ENCODE measurements at places on chromosomes 5 and 9.

- DNase-seq: no peak
Observed at GRCh38 chr5:39360471-39361111, 3.7 kb downstream of the C9 start.

- no peak for DNase-seq
Observed at GRCh38 chr5:61100437-61100836, 61.8 kb downstream of the SMIM15 start.

DNA sequence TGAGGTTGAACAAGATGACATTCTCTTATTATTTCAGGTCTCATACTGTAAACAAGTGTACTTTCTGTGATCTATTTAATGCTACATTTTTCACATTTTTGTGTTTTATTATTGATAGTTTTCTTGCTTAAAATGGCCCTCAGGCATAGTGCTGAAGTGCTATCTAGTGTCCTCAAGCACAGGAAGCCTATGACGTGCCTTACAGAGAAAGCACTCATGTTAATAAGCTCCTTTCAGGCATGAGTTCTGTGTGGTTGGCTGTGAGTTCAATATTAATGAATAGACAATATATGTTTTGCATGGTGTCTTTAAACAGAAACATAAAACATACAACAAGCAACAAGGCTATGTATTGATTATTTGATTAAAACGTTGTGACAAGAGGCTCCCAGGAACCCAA is 450.1 kb downstream of the PLK2 start:
- no peak for DNase-seq

DNA sequence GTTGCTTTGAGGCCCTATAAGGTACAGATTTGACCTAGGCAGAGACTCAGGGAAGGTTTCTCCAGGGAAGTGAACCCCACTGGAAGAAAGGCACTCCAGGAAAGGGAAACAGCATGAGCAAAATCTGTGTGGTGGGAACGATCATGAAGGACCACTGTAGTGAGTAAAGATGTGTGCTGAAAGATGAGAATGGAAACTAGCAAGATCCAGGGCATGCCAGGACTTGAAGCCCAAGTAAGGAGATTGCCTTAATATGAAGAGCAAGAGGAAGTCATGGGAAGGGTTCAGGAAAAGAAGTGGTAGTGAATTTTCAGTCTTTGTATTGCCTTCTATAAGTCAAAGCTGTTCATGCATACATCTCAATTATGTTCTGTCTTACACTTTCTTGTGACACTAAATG is 55.2 kb upstream of the SLIT3 start:
- no peak for DNase-seq

- no peak for DNase-seq
Observed at GRCh38 chr9:87540444-87541105, 42.9 kb downstream of the DAPK1 start.

GRCh38 chr5:151688436-151688835 is 1.7 kb upstream of the SPARC start:
- no peak for DNase-seq

- DNase-seq: no peak
Observed at GRCh38 chr5:34535433-34535832, 120.7 kb upstream of the RAI14 start.

GRCh38 chr5:157470631-157471030 is 10.6 kb downstream of the NIPAL4 start:
- no peak for DNase-seq

GRCh38 chr9:117987945-117988344 is 283.7 kb downstream of the TLR4 start:
- no peak for DNase-seq

DNA sequence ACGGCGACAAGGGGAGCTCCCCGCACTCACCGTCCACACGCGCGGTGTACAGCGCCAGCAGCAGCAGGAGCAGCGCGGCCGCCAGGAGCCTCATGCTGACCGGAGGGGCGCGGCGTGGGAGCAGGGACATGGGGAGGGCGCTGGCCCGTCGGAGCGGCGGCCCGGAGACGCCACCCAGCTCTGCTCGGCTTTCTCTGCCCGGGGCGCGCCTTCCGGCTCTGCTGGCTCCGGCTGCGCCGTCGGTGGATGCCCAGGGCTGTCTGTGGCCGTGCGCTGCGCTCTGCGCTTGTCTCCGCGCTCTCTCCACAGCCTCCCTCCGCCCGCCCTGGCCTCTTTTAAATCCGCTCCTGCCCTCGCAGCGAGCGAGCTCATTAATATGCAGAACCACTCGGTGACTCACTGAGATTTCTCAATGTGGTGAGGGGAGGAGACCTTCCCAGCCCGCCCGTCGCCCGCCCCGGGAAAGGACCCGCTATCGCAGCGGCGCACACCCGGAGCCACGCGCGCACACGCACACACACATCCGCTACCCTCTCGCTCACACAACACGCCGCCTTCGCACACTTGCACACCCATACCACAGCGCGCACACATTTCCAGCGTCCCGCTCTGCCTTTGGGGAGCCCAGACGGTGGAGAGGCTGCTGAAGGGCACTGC is at the start of gene CXCL14:
Gene CXCL14, minus strand, starts transcription at position 307 of the 657 bp plus-strand sequence. Its CDS starts 213 bp downstream, at position 94.
- DNase-seq: peak; percentile 13

DNA sequence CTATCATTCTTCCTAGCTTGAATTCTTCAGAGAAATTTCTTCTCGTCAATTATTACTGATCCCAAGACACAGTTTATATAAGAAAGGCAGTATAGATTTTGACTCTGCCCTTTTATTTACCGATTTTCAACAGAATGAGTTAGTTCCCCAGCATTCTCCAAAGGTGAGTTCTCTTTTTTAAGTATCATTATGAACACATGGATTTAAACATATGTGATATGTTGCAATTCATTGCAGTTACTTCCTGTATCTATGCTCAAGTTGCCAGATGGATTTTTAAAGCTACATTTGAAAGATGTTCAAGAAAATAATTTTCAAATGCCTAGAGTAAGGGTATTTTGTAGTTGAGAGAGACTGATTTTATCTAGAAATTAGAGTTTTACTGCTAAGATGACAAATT is 8.4 kb downstream of the WDR41 start:
- DNase-seq: no peak

DNA sequence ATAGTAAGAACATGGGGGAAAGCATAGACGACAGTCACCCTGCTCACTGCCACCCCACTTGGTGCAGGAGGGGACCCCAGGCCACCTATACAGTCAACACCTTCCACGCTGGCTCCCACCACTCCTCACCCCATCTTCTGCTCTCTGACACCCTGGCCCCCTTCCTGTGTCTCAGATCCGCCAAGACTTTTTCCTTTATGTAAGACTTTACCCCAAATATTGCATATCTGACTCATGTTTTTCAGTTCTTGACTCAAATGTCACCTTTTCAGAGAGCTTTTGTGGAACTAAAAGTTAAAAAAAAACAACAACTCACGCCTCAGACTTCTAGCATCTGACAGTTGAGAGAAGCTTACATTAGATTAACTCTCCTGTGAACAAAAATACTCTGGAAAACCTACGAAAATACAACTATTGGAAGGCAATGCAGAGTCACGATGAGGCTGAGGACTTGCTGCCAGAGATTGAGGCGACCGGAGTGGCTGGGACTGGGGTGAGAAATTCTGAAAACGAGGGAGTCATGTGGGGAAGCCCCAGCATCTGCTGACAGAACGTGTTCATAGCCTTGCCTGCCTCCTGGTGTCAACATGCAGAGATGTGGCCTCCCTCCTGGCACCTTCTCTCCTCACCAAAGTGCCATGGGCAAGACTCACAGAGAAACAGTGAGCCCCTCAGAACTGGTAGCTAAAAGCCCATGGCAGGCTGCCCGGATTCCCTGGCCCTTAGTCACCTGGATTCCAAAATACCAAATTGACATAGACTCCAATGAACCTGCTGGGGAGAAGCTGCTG is 22.4 kb upstream of the FCN2 start:
- peak; percentile 70 for DNase-seq

- DNase-seq: no peak
Observed at GRCh38 chr5:176548967-176549444, at the start of gene CDHR2. TSS of gene CDHR2 (plus strand) at chr5:176549342. CDS start at chr5:176565353, 16,011 bp downstream.

GRCh38 chr9:114278881-114279570 is 43.9 kb upstream of the ORM1 start:
- DNase-seq: no peak

- DNase-seq: no peak
Observed at GRCh38 chr5:147748590-147748989, 33.9 kb downstream of the JAKMIP2 start.

DNA sequence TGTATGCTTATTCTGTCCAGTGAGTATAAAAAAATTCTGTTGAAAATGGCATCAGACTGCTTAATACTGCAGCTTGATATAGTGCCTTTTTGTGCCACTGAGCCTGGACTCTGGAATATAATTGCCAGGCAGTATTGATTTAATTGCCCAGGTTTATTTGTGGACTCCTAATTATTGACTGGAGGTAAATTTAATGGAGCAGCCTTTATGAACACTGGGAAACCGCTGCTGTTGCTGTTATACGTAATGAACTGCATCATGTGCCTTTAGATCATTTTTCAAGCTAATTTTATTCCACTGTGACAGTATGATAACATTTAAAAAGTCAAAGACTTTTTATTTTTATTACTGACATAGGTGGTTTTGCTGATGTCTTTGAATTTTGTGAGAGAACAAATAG is 90.2 kb upstream of the SH3GL2 start:
- DNase-seq: no peak

- DNase-seq: no peak
Observed at GRCh38 chr5:78634634-78635033, 13.9 kb downstream of the LHFPL2 start.

DNA sequence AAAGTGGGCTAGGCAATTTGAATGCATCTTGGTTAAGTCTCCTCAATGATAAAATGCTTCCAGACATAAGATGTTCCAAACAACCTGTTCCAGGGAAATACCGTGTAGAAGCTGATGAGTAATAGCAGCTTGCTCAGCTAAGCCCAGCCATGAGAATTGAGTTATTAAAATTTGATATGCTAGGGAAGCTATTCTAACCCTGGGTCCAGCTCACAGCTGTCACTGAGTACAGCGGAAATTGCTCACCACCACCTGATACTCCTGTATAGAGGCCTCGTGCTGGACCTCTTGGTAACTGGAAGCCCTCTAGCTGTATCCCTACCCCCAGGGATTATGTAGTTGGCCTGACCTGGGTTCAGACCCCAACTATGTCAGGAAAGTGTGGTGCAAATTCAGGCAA is 521.3 kb upstream of the TRPC7 start:
- DNase-seq: no peak

- no peak for DNase-seq
Observed at GRCh38 chr5:139763930-139764791, 31.4 kb upstream of the PSD2 start.

DNA sequence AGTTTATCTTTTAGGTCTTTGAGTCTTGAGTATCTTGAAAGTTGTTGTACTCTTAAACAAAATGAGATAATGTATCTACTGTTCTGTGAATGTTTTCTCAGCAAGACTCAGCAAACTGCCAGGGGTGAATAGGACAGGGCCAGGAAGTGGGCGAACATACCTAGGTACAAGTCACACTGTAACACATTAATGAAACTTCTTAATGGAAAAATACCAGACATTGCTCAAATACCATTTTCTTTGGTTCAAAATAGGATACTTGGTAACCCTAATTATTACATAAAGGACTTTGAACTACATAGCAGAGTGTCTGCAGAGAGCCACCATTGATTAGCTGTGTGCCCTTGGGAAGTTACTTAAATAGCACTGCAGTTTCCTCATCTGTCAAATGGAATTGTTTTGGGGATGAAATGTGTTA is 197.5 kb downstream of the ARHGEF28 start:
- DNase-seq: no peak

DNA sequence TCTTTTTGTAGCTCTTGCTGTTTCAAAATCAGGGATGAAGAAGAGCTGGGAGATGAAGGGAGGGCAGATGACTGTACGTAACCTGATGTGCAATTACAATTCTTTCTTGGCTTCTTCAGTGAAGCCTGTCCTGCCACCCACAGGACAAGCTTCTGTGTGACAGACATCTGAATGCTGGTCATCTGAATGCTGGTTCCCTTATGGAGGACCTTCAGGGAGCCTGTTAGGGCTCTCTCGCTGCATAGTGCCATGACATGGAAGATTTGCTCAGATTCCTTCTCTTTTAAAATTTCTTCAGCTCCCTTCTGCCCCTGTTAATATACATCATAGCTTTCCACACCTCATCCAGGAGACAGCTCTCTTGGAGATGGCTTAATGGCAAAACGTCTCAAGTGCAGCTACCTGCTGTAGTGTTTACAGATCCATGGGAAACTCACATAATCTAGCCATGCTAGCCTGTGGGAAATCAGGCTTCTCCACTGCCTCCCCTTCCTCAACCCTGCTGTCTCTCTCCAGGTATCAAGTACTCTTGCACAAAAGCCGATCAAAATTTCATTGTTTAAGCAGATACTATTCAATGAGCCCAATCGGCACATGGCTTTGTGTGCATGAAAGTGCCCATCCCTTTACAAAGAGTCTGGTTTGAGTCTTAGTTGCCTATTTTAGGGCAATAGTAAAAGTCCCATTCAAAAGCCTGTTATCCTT is 134.6 kb downstream of the RAB3C start:
- DNase-seq: no peak

DNA sequence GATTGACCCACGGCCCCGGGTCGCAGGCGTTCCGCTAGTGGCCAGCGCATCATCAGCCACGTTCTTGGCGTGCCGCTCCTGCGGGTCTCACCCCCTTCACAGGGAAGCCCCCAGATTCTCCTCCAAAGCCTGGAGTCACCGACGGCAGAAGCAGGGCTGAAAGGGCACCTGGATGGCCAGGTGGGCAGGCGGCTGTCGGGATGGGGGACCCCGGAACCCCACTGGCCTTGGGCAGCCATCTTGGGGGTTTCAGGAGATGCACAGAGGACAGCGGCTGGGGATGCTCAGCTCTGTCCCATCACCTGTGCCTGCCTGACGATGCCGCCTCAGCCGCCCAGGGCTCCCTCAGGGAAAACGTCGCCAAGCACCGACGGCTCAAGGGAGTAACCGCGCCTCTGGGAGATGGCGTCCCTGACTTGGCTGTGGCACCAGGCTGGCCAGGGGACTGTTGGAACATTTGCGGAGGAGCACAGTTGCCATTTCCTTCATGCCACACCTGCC is 14.1 kb upstream of the SLC9A3 start:
- DNase-seq: no peak

GRCh38 chr9:121744687-121745395 is 93.4 kb downstream of the DAB2IP start:
- no peak for DNase-seq

GRCh38 chr9:37010180-37010579 is 23.9 kb downstream of the PAX5 start:
- no peak for DNase-seq

DNA sequence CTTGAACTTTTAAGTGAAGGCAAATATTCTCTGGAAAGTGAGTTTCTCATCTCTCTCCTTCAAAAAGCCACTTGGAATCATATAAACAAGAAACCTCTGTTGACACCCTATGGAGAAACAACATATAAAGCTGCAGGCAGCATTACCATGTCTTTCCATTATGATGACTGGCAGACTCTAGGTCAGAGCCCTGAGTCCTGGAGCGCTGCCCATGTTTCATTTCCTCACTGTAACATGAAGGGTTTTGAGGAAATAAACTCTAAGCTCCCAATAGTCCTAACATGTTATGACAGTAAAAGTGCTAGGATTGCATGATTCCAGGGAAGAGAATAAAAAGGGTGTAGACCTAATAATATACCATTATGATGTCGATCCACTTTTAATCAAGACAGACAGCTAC is 220.6 kb downstream of the CTNND2 start:
- DNase-seq: no peak
